CD4-positive, alpha-beta T cell treated with Interleukin-4 for 4 hours (primary cell): ENCODE measurements at places on chromosomes 2 and 18.

GRCh38 chr18:6279308-6279707 lies 135.4 kb downstream of the L3MBTL4 start:
- DNase-seq: no peak

- DNase-seq: no peak
Measured at GRCh38 chr18:54210463-54210862, 14.0 kb downstream of the MBD2 start.

DNA sequence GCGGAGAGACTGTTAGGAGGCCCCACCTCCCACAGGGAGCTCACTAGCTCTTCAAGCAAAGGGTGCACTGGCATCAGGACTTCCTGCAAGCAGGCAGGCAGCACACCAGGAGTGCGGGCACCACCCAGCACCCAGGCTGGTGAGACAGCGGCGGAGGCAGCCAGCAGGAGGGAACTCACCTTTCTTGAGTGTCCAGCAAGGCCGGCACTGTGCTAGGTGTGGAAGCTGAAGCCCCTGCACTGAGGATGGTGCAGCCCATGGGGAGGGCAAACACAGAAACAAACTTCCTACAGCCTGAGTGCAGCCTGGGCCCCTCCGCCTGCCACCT lies 100.7 kb upstream of the ID2 start:
- DNase-seq: no peak

DNA sequence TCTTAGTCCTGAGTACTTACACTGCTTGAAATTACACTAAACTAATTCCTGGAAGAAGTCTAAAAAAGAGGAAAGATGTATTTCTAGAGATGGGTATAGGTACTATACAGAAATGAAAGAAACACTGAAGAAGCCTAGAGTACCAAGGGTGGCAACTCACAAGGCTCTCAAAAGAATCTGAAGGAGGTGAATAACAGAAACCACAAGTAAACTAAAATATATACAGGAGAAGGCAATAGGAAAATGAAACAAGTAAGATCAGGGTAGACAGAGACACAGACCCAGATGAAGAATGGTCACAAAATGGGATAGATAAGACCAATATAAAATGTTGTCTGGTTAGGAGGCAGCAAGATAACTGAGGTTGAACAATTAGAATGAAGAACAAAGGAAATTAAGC lies 59.9 kb downstream of the USP37 start:
- DNase-seq: no peak

DNA sequence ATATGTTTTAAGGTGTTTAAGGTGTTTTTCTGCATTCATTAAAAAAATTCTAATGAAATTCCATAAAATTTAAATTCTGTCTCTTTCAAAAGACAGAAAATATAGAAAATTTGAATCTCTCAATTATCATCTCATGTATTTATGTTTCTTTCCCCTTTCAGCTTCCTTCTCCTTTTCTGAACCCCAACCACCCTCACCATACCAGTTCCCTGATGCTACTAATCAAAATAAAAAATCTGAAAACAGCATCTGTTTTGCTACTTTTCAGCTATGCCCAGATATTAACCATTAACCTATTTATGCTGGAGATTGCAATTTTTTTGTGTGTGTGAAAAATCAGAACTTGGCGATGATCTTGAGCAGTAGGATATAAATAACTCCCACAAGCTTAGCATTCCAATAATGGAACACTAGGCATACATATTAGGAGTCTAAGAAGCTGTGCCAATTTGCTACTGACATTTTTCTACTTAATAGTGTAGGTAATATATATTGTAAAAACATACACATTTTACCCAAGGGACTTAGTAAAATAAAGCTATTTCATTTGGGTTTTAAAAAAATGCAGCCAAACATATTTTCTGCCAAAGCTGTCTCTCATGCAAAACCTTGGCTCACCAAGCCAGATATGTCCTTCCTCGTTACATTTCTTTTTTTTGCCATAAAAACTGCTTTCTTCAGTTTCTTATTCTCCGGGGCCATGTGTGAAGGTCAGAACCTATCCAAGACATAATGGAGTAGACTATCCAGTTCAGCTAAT lies 32.6 kb upstream of the AGPS start:
- no peak for DNase-seq

- no peak for DNase-seq
Measured at GRCh38 chr2:19722531-19722971, 179.2 kb downstream of the TTC32 start.

DNA sequence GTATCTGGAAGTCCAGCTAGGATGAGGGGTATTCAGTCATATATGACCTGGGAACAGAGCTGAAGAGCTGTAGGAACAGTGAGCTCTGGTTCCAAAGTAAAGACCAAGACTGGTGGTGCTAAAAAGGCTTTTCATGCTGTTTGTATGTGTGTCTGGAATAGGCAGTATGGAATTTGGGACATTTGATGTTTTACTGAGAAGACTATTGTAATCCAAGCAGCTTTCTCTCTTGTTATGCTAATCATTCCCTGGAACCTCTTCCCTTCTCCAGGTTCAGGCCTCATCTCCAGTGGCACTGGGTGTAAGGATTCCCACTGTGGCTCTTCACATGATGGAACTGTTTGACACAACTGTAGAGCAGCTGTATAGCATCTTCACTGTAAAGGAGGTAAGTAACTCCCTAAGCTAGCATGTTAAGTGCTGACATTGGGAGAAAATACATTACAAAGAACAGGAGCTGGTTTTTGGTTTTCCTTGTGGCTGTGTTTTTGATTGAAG lies 23.3 kb downstream of the C2orf74 start:
- no peak for DNase-seq

GRCh38 chr2:190664240-190664639 lies 15.4 kb downstream of the NAB1 start:
- no peak for DNase-seq

GRCh38 chr2:235551965-235552364 lies 58.1 kb downstream of the AGAP1 start:
- no peak for DNase-seq

GRCh38 chr18:30988440-30988839 lies 54.1 kb downstream of the DSC3 start:
- no peak for DNase-seq

DNA sequence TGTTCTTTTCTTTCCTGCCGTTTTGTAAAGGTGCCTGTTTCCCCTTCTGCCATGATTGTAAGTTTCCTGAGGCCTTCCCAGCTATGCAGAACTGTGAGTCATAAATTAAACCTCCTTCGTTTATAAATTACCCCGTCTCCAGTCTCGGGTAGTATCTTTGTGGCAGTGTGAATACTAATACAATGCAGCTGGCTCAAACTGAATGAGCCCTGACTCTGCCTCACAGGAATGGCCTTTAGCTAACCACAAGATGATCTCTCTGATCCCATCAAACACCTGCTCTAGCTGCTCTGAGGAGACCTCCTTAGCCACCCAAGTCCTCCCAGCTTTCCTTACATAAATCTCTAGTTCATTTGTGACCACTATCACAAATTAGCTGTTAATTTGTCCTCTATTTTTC lies 41.5 kb upstream of the CAB39 start:
- DNase-seq: no peak

- DNase-seq: no peak
Measured at GRCh38 chr18:79527656-79528315, 132.1 kb downstream of the NFATC1 start.

DNA sequence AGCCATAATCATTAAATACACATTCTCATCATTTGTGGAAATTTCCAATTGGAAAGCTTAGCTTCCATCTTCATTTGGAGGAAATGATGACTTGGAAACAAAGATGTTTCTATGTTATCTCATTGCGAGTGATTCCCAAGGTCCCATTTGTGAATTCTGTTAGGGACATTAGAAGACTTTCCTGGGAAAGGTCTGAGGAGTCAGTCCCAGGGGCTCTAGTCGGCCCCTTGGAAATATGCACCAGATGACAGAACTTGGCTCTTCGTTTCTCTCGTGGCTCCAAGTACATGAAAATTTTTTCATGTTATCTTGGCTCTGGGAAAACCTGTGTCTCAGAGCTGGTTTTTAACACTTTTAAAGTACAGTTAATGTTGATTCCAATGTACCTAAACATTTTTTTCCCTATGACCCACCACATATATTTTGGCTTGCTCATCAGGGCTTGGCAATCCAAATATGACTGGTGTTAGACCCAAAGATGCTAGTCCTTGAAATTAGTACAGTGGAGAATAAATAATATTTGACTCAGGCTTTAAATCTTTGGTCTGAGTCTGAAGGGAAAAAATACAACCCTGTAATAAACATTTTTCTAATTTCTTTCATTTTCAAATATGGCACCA lies 15.4 kb upstream of the CAVIN2 start:
- DNase-seq: no peak

- DNase-seq: no peak
Measured at GRCh38 chr2:205827809-205828365, 145.6 kb downstream of the NRP2 start.

GRCh38 chr2:132670496-132671150 lies 618 bp upstream of the LYPD1 start:
- DNase-seq: no peak

DNA sequence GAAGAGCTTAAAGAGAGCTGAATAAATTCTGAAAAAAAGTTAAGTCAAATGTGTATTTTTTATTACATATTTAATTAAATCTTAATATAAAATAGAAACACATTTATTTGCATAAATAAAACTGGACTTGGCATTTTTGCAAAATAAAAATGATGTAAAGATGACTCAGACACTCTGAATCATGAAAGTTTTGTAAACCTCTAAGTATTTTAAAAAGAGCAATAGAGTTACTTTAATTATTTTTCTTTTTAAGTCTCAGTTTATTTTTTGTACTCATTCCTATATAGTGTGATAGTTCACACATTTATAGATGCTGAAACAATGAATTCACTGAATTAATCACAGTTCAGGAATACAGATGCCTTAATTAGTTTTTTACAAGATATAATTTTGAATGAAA lies 109.9 kb upstream of the DTNA start:
- DNase-seq: no peak

GRCh38 chr2:51697095-51697494 lies 665.2 kb upstream of the NRXN1 start:
- no peak for DNase-seq

DNA sequence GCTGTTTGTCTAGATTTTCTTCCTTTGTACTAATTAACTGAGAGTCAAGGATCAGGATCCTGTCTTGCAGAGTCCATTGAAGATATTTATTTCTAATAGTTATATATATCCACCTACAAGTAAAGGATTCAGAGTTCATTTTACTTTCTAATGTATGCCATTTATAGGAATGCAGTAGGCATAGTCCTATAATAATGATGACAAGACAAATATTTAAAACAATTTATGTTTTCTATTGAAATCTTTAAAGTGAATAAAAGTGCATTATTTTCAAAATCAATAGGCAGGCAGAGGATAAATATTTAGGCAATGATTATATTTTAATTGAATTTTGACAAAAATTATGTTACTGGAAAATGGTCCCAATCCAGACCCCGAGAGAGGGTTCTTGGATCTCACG lies 1430.8 kb upstream of the NXPH2 start:
- no peak for DNase-seq

- DNase-seq: no peak
Measured at GRCh38 chr2:188845692-188846091, 128.5 kb upstream of the COL3A1 start.

- DNase-seq: no peak
Measured at GRCh38 chr2:238651306-238652052, 196.4 kb upstream of the TWIST2 start.

DNA sequence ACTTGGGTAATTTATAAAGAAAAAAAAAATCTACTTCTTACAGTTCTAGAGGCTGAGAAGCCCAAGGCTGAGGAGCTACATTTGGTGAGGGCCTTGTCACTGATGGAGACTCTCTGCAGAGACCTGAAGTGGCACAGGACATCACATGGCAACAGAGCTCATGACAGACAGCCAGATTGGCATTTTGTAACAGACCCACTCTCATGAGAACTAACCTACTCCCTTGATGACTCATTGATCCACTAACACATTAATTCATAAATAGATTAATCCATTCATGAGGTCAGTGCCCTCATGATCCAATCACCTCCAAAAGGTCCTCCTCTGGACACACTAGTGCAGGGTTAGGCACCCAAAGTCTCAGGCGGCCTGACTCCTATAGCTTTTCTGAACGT lies 318.4 kb downstream of the GULP1 start:
- no peak for DNase-seq

- no peak for DNase-seq
Measured at GRCh38 chr2:129396980-129397599, 582.4 kb upstream of the RAB6C start.

DNA sequence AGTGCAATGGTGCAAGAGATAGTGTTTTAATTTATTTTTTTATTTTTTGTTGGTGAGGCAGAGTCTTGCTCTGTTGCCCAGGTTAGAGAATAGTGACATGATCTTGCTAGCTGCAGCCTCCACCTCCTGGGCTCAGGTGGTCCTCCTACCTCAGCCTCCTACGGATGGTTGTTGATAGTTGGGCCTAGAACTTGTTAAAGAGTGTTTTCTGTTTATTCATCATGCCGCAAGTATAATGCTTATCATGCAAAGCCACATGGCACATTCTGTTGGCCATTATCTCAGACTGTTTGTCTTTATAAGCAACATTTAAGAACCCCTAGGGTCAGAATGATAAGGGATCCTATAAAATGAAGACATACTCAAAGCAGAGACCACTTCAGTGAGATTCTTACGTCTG lies 1.7 kb downstream of the UGGT1 start:
- no peak for DNase-seq

DNA sequence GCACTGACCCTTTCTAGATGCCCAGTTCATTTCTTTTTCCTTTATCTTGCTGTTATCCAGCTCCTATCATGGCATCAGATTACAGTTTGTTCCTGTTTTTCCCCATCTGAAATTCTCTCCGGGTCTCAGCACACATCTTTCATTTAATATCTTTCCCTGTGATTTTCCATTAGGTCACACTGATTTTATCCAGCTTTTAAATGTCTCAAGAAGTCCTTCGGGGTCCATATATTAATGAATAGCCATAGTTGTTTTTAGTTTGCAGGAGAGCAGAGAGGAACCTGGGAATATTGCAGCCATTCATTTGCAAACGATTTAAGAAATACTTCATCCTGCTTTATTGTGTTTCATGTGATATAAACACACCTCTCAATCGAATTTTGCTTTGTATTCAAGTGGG lies 374.2 kb downstream of the TDRD15 start:
- DNase-seq: no peak

DNA sequence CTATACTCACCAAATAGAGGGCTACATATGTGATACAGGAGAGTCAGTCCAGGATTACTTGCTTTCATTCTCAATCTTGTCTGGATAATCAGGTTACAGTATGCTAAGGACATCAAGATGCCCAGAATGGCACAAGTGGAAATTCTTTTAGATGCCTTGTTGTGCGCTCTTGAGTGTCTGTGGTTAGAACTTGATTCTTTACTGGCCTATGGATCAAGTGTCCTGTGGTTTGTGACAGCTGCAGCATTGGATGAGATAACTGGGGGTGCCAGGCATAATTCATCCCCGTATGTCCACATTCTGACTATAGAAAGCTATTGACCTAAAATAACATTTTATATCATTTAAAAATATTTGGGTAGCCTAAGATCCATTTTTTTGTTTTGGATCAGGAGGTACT lies 40.1 kb downstream of the CDC42EP3 start:
- no peak for DNase-seq

DNA sequence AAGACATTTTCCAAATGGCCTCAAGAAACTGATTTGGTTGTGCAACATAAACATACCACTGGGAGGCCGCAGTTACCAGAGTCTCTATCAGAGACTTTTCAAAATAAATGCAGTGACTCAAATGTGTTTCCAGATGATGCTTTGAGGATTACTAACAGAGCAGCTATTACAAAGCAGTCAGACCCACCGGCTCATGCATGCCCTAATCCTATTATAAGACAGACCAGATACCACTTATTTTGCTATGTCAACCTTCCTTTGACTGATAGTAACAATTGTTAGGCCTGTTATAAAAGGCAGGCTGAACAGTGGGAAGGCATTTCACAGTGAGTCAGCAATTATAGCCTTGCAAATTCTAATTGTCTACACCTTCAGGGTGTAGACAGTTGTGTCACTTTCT lies 217.7 kb downstream of the LRRTM1 start:
- DNase-seq: no peak
